ENCODE measurements at places on chromosomes 2 and 18.

DNA sequence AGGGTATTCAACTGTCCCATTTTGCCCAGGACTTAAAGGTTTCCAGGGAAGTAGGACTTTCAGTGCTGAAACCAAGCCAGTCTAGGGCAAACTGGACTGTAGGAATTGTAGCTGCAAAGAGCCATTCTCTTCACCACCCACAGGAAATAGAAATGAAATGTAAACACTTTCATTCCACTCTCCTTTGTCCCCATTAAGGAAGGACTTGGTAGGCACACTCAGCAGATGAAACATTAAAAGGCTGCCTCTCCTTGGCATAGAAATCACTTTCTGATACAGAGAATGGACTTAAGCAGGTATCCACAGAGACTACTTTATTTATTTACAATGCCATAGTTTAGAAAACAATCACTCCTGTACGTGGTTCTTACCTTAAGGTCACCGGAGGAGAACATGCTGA is 102.9 kb upstream of the CCDC195 start:
- DNase-seq, result no peak

- DNase-seq, result no peak
Measured at GRCh38 chr18:3236470-3236869, 11.1 kb upstream of the MYL12A start.

GRCh38 chr18:361100-361732 is 93.4 kb upstream of the THOC1 start:
- DNase-seq, result no peak

GRCh38 chr2:159614534-159615366 is 1.6 kb downstream of the BAZ2B start:
- no peak for DNase-seq

GRCh38 chr2:40300391-40300790 is 151.5 kb downstream of the SLC8A1 start:
- DNase-seq, result no peak

All from effector memory CD4-positive, alpha-beta T cell (primary cell).